Hematopoietic multipotent progenitor cell treated with erythropoietin and hydrocortisone succinate and interleukin-3 and kit ligand, for 15 days (in vitro differentiated cells): ENCODE measurements at places on chromosomes 13 and 19.

DNA sequence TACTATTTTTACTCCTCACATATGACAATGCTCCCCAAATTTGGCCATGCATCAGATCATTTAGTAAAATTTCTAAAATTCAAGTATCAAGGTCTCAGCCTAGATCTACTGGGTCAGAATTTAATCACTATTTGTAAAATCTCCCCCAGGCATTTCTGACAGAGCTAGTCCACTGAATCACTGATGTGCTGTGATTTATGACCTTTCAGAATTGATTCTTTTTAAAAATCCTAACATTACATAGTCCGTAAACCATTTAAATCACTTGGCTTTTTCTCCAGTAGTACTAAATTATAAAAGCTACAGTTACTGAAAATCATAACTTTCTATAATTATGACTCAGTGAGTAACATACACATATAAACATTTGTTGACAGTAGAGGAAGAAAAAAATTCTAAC is 92.8 kb upstream of the RAP2A start:
- DNase-seq: no peak

- no peak for DNase-seq
These were observed 1584.5 kb upstream of the MIR17HG start for GRCh38 chr13:89763005-89763404.

- peak; percentile 84 for DNase-seq
These were observed 9.5 kb downstream of the B3GLCT start for GRCh38 chr13:31209172-31209840.

DNA sequence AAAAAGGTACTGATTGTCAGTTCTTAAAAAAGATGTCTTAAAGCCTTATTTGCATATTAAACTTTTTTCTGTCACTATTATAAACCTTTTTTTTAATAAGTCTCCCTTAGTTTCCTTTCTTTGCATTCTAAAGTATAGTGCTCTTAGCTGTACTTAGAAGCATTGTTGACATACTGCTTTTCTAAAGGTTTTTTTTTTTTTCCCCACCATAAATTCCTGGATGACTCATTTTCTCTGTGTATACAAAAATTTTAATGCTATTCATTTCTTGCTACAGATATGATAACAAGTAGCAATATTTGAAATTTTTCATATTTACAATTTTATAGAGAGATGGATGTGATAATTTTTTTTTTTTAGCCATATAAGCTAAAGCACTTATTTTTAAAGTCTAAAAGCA is 43.5 kb downstream of the METTL21C start:
- no peak for DNase-seq

- DNase-seq: no peak
These were observed 461.7 kb downstream of the KLF12 start for GRCh38 chr13:73672492-73672891.

DNA sequence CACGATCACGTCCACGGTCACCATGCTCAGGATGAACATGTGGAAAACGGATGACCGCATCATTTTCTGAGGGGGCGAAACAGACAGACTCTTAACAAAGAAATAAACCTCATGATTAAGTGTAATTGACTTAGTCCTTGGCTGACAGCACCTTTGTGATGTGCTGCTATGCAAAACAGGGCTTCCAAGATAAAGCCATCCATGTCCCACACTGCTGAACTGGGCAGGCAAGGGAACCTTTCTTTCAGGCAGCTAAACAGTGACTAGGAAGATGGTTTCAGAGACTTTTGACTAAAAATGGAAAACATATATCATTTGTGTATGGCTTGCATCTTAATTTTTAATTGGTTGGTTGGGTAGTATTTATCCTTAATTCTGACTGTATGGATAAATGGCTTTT is 157.8 kb downstream of the NALCN start:
- no peak for DNase-seq

DNA sequence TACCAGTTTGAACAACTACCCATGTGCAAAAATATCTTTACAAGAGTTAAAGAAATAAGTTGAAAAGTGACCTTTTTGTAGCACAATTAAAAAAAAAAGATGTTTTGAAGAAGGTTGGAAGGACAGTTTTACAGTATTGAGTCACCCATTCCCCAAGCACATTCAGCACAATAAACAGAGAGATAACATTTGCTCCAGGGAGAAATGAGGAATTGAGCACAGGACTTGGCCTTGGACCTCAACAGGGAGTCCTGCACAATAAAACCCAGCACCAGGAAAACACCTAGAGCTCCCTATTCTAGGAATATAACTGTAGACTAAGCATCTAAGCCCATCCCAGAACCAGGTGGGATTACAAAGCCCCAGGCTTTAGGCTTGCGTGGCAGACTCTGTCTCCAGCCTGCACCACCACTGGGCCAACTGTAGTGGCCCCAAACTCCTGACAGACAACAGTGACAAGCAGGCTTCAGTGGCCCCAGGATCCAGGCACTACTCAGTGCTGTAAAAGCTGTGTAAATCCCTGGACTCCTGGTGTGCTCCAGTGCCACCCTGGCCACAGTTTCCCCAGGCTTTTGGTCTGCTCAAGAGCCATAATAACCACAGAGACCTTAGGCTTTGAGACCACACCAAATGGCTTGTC is 857.2 kb downstream of the SLITRK1 start:
- DNase-seq: no peak

DNA sequence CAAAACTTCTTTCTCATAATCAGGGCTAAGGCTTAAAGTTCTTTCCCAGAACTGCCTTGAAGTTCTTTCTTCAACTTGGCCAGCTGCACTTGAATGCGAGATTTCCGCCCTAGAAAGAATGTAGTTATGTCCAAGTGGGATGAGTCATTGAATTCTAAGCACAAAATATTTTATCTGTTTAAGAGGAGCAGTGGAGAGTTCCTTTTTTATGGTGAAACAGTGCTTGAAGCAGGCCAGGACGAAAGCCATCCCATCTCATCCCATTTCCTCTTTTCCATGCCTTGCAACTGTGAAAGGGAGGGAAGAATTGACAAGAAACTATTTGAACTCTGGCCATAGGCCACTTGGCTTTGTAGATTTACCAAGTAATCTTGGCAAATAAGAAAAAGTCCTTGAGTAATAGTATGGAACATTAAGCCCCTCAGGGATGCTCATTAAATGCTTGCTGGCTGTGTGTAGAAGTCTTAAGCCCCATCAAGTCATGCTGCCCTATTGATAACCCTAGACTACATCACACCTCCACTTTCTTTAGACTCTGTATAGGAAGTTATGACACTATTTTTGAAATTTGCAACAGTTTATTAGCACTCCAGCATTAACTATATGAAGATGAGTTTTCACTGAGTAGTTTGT is 174.5 kb downstream of the KCTD12 start:
- no peak for DNase-seq

GRCh38 chr19:2987797-2988196 is 10.4 kb downstream of the TLE6 start:
- DNase-seq: no peak

- DNase-seq: no peak
These were observed 14.7 kb downstream of the ZNF574 start for GRCh38 chr19:42090672-42091071.

GRCh38 chr13:113275387-113275786 is 21.7 kb upstream of the LAMP1 start:
- DNase-seq: no peak

DNA sequence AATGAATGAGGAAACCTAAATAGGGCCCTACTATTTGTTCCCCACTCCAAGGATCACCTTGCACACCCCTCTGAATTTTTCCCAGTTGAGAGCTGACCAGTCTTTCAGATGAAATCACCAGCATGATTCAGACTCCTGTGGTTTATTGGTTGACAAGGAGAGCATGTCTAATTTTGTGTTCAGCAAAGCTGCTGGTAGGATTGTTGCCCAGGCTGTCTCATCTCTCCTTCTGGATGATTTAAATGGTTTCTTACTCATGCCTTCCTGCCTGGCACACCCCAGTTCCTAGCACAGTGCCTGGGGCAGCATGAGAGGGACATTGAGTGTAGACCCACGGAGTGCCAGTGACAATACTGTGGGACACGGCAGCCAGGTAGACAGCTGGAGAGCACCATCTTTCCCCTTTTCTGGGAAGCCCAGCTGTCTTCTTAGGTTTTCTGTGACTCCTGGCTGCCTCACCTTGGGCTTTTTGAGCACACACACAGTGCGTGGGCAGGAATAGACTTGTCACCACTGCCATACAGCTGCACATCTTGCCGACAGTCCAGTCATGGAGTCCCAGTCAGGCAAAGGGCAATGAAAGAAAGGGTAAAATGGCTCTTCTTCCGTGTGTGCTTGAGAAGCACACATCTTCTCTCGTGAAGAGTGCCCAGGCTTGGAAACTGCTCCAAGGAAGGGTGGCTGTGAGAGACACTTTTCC is 12.3 kb downstream of the FGF9 start:
- DNase-seq: no peak

- DNase-seq: no peak
These were observed 8.9 kb downstream of the ZC3H4 start for GRCh38 chr19:47104680-47105079.

DNA sequence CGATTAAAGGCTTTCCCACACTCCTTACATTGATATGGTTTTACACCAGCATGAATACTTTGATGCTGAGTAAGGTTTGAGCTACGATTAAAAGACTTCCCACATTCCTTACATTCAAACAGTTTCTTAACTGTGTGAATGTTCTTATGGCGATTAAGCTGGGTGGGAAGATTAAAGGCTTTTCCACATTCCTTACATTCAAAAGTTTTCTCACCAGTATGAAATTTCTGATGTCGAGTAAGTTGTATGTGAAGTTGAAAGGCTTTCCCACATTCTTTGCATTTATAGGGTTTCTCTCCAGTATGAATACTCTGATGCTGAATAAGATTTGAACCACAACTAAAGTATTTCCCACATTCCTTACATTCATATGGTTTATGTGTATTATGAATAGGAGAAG is 20.0 kb downstream of the ZNF780B start:
- no peak for DNase-seq

DNA sequence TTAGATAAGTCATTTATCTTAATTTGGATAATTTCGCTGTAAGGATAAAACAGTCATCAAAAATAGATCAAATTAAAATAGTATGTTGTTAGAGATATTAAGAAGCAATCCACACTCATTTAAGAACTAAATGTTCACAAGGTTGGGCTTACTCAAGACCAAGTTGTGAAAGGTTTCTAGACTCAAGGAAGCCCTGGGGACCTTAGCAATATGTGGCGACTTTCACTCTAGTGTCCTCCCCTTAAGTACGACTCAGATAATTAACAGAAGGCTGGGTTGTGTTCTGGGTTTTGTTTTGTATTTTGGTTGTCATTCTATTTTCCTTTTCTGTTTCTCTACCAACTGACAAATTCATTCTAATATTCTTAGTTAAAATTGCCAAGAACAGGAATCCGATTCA is 1008.0 kb downstream of the PCDH9 start:
- DNase-seq: no peak

GRCh38 chr19:45468803-45469131 is 971 bp downstream of the FOSB start:
- no peak for DNase-seq

DNA sequence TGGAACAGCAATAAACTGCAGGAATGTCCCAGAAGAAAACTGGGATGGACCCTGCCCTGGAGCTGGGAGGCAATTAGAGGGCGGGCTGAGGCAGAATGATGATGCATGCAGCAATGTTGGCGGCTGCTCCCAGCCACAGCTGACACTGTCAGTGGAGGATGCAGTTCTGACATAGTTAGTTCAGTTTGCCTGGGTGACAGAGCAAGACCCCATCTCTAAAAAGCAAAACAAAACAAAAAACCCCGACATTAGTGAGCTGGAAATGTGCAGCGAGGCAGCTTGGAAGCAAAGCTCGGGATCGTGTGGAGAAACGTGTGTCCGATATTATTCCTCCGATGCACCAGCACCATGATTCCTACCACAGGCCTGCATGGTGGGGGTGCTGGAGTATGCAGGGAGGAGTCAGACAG is 110.1 kb upstream of the UQCRFS1 start:
- DNase-seq: no peak

GRCh38 chr13:113558461-113558860 is 26.1 kb upstream of the TFDP1 start:
- no peak for DNase-seq

DNA sequence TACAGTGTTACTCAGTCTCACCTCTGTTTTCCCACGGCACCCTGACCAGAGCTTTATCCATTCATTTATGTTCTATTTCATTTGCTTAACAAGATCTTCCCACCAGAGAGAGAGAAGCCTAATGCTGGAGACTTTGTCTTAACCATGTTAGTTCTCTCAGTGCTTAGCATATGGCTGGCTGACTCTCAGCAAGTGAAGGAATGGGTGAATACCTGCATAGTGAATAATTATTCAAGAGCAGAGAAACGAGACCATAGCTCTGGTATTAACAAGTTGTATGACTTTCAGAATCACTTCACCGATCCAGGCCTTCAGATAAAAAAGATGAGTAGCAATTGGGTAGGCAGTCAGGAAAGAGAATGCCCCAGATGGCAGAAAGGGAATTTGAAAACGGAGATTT is 686.3 kb downstream of the LIG4 start:
- no peak for DNase-seq

DNA sequence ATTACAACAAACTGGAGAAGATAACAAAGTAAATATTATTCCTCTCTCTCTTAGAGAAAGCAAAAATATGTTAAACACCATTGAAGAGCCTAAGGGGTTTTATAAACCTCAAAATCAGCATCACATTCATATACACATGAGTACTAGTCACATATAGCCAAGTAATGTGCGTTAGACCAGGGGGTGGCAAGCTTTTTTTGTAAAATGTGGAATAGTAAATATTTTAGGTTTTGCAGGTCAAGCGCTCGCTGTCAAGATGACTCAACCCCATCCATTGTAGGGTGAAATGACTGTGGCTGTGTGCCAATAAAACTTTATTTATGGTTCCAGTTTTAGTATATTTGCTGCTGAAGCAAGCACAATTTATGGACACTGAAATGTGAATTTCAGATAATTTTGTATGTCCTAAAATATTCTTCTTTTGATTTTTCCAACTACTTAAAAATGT is 21.7 kb downstream of the RFX2 start:
- no peak for DNase-seq

DNA sequence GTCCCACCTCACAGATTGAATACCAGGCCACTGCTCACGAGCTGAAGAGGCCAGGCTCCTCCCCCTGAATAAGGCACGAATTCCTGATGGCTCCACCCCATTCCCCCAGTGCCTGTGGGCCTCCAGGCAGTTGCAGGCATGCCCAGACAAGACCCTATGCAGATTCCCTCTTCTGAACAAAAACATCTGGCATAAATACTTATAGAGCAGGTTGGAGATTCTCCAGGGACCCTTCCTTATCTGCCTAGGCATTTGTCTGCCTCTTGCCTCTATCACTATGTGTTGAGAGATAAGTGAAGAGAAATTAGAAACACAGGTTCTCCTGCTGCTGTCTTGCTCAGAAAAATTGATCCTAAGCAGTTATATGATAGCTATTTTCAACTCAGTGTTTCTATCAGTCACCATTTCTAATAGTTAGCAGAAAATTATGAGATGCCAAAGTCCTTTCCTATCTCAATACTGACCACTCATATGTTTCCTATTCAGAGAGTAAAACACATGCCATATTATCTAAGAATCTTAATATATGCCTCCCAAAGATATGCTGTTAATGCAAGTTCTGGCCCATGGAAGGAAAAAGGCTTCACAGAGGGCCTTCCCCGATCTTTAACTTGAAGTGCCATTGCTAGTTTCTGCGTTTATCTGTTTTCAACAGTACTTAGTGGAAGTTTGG is 364.0 kb downstream of the KCTD12 start:
- no peak for DNase-seq

- DNase-seq: no peak
These were observed 69.7 kb downstream of the UFM1 start for GRCh38 chr13:38419312-38419873.
